Activated CD4-positive, CD25-positive, alpha-beta regulatory T cell (primary cell): ENCODE measurements at places on chromosomes 4 and X.

GRCh38 chrX:10111364-10112148 is 45.2 kb upstream of the CLCN4 start:
- peak; percentile 10 for DNase-seq

DNA sequence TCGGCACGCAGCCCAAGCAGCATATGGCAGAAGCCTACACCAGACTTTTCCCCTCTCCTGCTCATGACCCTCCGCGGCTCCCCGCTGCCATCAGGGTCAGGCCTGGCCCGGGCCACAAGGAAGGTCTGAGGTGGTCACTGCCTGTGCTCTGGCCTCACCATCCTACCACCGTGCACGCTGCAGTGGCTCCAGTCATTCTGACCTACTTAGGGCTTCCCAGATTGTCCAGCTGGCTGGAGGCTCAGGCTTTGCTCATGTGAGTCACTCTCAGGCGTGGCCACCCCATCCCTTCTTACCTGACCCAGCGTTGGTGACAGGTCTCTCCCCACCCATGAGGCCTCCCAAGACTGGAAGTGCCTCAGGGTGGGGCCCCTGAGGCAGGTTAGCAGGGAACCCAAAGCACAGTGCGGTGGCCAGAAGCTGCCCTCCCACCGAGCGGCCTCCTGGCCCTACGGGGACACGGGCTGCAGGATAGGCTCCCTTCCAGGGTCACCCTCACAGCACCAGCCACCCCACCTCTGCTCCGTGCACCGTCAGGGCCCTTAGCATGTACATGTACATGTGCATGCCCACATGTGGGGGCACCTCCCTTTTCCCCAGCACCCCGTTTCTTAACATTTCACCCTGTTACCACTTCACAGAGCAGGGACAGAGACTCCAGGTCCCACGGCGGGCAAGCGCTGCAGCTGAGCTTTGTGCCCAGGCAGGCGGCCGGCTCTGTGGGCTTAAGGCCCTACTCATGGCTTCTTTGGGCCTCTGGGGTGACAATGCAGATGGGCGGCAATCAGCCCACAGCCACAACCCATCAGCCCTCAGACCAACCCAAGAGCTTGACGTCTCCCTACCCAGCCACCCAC is 2.2 kb downstream of the TREX2 start:
- DNase-seq, result no peak

DNA sequence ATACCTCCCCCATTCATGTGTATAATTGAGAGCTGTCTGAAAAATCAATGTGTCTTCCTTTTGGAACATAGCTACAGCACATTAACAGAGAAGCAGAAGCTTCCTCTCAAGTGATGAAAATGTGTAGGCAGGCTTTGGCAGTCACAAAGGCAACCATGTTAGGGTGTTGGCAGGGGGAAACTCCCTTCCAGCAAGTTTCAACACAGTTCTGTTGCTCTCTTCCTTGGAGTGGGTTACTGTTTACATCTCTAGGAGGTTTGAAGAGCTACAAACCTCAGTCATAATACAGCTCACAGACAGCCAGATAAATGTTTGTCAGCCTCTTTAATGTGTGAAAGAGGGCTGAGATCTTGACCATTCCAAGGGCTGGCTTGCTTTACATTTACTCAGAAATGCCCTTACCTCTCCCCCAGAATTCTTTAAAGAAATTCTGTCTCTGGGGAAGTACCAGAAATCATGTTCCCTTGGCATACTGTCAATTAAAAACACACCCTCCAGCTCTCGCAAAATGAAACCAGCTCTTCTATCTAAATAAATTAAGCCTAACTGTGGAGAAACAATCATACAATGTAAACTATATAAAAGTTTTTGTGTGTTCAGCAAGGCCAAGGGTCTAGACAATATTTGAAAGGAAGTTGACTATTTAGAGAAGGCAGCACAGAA is 18.9 kb downstream of the ZBTB33 start:
- DNase-seq, result no peak

DNA sequence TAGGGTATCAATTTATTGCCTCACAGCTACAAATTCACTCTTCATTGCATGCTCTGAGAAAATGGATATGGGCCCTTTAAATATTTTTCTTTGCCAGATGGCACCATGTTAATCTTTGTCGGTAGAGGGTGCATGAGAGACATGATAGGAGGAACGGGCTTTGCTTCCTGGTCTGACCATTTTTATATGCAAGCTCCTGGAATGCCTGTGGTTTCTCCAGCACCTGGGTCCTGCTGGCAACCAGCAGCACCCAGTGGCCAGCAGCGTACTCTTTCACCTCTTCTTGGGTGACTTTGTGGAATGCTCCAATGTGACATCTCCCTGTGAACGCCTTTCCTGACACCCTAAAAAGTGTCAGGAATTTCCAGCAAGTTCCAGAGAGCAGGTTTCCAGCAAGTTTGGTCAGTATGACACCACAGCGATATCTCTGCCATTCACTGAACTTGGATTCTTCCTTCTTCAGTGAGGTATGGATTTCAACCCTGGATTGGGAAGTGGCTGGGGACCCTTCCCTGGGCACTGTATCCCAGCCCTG is 140.3 kb upstream of the PGRMC2 start:
- no peak for DNase-seq
